ENCODE measurements at places on chromosomes 12 and 14.

DNA sequence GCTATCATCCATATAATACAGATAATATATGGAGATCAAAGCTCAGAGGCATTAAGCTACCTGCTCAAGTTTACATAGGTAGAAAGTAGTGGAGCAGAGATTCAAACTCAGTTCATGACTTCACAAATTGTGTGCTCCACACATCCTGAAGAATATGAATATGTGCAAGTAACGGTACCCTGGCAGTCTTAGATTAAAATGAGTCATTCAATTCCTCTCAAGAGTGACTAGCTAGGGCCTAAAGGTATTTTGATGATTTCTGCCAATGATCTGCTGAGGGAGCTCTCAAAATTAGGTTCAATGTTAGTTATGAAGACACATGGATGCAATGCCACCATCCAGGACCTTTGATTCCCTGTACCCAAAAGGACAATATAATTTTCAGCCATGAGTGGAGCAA, 58.9 kb downstream of the GRIP1 start:
- DNase-seq, result no peak

DNA sequence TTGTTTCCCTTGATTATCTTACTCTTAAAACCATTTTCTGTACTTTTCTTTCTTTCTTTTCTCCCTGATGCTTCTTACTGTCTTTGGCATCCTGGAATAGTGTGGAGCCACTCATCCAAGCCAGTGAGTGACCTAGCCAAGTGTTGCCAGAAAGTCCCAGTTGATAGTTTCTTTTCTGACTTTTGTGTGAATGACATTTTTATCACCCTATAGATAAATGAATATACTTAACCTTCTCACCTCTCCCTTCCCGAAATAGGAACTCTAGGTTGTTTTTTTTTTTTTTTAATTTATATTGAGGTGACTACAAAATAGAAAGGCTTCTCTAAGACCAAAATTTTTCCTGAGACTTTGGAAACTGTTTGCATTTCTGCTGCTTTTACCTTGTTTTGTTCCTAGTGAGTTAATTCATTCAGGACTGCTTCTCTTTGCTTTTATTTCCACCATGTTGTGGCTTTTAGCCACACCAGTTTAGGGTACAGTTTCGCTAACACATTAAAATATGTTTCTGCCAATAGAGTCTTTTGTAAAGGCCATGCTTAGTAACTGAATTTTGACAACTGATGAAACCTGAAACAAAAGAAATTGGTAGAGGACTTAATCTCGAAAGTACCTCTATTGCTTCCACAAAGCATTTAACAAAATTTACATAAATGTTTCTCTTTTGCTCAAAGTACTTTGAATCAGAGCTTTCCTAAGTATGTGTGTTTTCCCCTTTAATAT, 194.6 kb downstream of the ERC1 start:
- no peak for DNase-seq

GRCh38 chr12:93896952-93897351, 219.8 kb downstream of the CRADD start:
- DNase-seq, result no peak

DNA sequence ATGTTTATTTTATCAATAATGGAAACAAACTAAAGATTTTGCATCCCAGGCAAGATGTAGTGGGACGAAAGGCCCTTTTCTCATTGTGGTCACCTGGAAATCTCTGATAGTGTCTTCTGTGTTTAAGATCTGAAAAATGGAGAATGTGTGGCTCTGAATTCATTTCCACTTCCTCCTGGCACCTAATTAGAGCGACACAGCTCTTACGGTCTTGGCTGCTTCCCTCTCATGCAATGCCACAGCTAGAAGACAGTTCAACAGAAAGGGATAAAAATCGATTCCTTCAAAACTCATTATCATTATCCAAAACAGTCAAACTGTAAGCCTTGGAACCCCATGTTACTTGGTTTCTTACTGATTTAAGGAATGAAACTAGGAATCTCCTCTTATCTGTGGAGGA, 9.3 kb downstream of the ST8SIA1 start:
- DNase-seq, result no peak

GRCh38 chr14:22465201-22465840, 123.7 kb downstream of the DAD1 start:
- DNase-seq, result no peak

DNA sequence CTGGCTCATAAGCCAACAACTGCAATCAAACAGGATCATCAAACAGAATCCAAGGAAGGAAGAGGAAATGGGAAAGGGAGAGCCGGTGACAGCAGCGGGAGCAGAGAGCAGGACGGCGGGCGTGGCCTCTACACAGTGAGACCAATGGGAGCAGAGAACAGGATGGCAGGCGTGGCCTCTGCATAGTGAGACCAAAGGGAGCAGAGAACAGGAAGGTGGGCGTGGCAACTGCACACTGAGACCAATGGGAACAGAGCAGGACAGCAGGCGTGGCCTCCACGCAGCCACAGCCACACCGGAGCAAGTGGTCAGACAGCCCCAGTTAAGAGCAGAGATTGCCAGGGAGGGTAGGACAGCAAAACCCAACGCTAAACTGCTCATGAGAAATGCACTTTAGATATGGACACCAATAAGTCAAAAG, 16.4 kb downstream of the LRCOL1 start:
- peak; percentile 86 for DNase-seq

GRCh38 chr14:52467515-52468266, 84.6 kb downstream of the TXNDC16 start:
- no peak for DNase-seq

GRCh38 chr12:112023759-112024396, 10.7 kb downstream of the ERP29 start:
- no peak for DNase-seq

DNA sequence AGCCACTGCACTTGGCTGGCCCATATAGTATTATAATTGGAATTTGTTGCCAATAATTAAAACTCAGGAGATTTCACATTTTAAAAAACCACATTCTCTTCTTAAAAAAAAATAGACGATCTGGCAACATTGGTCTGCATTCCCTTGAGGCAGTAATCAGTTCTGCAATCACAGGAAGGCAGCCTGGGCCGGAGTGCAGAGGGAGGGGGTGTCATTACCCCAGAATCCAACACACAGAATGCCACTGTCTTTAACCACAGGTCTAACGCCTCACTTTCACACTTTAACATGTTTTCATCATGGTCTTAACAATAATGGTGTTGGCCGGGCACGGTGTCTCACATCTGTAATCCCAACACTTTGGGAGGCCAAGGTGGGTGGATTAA, 100.1 kb downstream of the SCARB1 start:
- no peak for DNase-seq

GRCh38 chr12:133203344-133204263, 22.3 kb downstream of the ZNF268 start:
- DNase-seq, result no peak

GRCh38 chr12:57272337-57273151, 21.6 kb upstream of the STAC3 start:
- DNase-seq, result no peak

DNA sequence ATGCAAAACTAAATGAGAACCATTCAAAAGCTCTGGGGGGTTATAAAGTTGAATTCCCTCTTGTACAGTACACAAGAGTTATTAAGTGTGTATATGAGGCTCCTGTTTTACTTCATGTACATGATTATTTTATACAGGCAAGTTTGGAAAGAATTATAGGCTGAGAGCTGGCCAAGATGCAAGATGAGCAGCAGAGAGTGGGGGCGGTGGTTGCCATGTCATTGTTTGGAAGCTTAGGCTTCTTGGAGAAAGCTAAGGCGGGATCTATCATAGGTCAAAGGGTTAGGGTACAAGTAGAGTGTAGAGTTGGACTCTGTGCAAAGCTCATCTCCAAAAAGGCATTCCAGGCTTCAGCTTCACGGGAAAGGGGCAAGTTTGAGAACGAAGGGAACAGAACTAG, 297.1 kb upstream of the TBX3 start:
- no peak for DNase-seq

DNA sequence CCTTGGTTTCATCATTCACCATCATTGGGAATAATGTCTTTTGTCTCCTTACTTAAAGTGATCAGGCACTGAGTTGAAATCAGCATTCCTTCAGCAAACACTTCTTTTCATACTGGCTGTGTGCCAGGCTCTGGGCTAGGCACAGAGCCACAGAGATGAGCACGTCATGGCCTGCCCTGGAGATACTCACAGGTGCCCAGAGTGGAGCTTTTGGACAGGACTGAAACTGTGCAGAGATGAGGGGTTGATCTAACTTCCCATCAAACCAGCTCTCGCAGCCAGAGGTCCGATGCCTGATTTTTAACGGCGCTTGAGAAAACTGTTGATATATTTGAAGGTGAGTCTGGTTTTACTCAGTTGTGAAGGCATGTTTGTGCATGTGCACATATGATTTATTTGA, 43.1 kb downstream of the CACNA1C start:
- no peak for DNase-seq

- DNase-seq, result no peak
Measured at GRCh38 chr14:21414137-21414631, 30.4 kb upstream of the SUPT16H start.

- no peak for DNase-seq
Measured at GRCh38 chr12:55633151-55633550, 3.5 kb upstream of the OR10P1 start.

DNA sequence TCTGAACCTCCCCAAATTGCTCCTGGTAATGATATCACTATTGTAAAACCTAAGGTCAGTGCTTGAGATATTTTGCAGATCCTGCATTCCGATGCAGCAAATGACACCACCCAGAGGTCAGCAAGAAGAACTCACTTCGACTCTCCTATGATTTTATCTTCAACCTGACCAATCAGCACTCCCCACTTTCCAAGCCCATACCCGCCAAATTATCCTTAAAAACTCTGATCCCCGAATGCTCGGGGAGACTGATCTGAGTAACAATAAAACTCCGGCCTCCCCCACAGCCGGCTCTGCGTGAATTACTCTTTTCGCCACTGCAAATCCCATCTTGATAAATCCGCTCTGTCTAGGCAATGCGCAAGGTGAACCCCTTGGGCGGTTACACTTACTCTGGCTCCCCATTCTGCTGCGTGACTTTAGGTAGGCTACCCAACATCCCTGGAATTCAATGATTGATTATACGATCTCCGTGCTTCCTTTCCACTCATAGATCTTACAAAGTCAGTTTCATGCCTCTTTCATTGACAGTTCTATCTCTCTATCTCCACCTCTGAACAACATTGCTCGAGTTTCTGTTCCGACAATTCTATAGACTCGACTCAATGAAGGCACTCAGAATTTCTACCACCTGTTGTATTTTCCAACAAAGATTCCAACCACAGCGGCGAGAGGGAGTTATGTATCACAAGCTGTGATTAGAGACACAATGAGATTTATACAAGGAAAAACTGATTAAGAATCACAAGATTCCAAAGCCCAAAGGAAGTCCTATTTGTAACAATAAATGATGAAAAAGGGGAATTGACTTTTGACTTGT, 939 bp downstream of the NPC2 start:
- DNase-seq, result no peak

DNA sequence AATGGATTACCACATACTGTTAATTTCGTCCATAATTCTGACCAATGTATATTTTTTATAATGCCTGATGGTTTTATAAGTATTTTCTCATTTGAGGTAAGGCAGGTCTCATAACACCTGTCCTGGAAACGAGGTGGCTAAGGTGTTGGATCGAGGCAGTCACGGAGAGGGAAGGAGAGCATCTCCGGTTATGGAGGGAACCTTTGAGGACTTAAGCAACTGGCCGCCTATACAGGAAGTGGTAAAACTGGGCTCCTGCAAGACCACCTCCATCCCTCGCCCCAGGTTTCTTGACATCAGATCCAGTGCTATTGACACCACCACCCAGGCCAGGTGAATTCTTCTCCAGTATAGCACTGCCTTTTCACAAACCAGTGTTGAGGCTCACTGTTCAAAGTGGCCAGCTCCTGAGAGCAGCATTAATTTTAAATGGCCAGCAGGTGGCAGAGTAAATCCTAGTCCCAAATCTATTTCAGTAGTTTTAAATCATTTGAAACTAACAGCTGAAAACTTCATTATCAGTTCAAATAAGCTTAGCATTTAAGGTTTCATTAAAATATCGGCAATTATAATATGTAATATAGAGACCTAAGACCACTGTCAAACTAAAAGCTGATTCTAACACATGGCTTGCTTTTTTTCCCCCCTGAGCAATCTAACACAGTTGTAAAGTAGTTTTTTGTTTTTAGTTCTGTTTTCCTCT, 100.8 kb downstream of the PPM1A start:
- no peak for DNase-seq

- DNase-seq, result no peak
Measured at GRCh38 chr12:44379831-44380230, 496.3 kb downstream of the NELL2 start.

DNA sequence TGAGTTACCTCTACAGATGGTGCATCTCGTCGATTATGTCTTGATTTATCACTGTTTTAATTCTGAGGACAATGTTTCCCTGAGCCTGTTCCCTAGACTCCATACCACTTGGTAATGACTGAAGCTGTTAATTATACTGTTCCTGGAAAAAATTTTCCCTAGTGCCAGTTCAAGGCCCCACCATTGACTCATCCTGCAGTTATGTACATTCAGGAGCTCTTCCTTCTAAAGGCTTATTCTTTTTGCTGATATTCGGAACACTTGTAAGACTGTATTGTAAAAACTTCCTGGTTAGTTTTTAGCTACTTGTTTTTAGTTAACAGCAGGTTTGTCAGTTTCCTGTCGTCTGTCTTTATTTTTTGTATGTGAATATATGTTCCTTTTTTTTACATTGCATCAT, 30.4 kb upstream of the PPP2R5E start:
- DNase-seq, result no peak

DNA sequence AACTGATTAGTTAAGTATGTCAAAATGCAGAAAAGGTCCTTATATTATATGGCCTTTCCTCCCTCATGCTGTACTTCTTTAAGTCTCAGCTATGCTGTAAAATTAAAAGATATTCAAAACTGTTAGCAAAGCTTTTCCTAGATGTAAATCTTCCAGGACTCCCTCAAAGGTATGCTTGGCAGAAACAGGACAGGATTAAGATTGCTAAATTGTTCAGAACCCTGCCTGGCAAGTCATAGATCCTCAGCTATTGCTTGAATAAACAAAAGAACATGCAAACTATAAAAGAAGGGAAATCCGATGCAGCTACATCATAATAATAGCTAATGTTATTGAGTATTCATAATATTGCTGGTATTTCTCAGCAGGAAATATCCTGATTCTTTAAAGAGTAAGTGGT, 322.6 kb downstream of the CCDC91 start:
- DNase-seq, result no peak
